Stimulated activated CD8-positive, alpha-beta memory T cell treated with anti-CD3 and anti-CD28 coated beads, Interleukin-2, amount 100 ng/mL, for 1 hour (primary cell): ENCODE measurements at places on chromosomes 6 and 20.

- DNase-seq, result no peak
These were observed 359.4 kb downstream of the EPHA7 start for GRCh38 chr6:93059911-93060310.

DNA sequence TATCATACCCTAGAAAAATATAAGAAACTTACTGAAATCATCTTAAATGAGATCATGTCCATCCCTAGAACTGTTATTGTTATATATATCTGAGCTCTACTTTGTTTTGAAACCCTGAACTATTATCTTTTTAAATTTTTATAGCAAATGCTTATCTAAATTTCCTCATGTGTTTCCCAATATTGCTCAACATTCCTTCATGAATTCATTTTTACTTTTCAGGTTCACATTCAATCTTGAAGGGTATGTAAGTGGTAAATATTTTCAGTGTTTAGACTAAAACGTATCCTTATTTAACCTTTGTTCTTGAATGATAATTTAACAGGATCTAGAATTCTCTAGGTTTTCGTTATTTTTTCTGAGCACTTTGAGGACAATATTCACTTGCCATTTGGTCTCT lies 23.9 kb downstream of the PDE7B start:
- DNase-seq, result no peak

GRCh38 chr6:140857739-140858380 lies 1274.9 kb upstream of the GJE1 start:
- DNase-seq, result no peak

DNA sequence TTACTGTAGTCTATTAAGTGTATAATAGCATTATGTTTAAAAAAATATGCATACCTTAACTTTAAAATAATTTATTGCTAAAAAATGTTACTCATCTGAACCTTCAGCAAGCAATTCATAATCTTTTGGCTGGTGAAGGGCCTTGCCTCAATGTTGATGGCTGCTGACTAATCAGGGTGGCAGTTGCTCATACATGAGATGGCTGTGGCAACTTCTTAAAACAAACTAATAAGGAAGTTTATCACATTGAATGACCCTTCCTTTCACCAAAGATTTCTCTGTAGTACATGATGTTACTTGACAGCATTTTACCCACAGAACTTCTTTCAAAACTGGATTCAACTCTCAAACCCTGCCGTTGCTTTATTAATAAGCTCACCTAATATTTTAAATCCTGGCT lies 84.0 kb downstream of the TASP1 start:
- DNase-seq, result no peak

DNA sequence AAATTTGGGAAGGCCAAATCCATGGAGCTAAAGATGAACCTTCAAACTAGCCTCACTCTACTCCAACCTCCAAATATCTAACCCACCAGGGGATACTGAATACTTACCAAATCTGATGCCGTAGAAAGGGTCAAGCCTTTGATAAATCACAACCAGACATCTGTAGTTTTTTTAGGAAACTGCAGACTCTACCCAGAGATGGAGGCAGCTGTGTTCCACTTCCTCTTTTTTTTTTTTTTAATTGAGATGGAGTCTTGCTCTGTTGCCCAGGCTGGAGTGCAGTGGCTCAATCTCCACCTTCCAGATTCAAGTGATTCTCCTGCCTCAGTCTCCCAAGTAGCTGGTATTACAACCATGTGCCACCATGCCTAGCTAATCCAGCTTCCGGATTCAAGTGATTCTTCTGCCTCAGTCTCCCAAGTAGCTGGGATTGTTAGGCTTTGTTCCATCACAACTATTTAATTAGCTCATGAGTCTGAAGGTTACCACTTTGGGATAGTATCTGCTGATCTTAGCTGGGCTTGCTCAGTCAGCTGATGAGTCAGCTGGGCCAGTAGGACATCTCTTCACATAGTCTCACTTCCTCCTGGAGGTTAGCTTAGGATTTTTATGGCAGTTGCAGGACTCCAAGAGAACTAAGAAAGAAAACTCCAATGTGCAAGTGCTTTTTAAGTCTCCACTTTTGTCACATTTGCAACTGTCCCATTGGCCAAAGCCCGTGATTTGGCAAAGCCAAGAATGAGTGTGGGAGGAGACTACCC lies 13.3 kb downstream of the FRK start:
- no peak for DNase-seq

GRCh38 chr20:52093575-52093974 lies 98.0 kb downstream of the ZFP64 start:
- DNase-seq, result no peak

DNA sequence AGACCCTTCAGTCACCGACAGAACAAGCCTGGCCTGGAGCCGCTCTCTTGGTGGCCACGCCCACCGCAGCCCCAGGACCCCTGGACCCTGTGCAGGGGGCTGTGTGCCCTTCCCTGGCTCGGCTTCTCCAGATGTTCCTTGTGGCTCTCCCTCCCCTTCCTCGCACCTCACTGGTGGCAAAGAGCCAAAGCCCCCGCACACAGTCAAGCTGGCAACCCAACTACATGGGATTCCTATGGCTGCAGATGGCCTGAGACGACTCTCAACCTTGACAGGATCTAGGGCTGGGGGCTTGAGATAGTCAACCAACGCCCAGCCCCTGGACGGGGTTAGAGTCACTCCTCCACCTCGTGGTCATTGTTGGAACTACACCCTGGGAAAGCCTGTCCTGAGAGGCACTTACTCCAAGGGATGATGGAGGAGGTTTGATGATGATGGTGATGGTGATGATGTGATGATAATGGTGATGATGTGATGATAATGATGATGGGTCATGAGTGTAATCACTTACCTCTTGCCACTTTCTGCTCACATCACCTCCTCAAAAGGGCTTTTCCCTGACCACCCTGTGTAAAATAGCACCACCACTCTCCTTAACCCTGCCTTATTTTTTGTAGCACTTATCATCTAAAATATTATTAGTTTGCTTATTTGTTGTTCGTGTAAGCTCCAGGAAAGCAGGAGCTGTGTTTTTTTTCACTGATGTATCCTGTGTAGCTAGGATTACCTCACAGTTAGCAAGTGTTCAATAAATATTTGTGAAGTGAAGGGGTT lies 278.4 kb downstream of the LRFN2 start:
- peak; percentile 6 for DNase-seq

DNA sequence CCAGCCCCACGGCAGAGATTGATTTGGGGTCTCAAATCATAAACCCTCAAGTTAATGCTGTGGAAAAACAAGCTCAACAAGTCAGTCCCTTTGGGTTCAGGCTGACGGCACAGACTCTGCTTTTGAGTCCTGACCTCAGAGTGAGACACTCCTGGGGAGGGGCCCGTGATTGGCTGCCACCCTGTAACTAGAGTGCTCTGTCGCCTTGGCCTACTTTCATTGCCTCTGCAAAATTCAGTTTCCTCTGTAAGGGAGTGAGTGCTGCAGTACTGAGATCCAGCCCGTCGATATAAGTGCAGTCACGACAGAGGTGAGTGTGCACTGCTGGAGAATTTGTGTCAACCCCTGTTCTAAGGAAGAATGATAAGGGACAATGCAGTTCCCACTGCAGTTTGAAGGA lies 105.6 kb downstream of the ANKS1A start:
- DNase-seq, result no peak

DNA sequence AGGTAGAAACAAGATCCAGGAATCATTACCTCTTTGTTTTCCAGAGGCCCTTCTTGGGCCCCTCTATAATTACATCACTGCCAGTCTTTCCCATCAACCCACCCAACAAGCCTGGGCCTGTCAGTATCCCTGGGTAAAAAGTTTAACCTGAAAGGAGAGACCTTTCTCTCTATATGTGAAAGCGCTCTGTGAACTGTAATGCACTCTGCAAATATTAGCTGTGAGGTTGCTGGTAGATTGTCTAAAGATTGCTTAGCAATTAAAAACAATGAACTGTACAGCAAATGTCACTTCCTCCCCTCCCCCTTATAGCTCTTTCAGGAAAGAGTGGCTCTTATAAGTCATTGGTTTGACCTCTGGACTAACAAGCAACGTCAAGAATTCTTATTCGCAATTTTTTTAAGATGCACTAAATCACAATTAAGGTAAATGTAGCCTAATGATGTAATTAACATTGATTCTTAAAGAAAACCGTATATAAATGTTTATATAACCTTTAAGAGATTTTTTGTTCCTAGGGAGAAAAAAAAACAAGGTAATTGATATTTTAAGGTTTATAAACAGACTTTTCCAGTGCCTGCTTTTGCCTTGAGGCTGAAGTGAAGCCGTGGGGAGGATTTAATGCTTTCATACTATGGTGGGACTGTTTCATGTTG lies 18.4 kb downstream of the ECT2L start:
- no peak for DNase-seq

- DNase-seq, result no peak
These were observed 25.3 kb downstream of the NOL4L start for GRCh38 chr20:32559753-32560380.

GRCh38 chr20:37396416-37397075 lies 50.6 kb downstream of the SRC start:
- no peak for DNase-seq

DNA sequence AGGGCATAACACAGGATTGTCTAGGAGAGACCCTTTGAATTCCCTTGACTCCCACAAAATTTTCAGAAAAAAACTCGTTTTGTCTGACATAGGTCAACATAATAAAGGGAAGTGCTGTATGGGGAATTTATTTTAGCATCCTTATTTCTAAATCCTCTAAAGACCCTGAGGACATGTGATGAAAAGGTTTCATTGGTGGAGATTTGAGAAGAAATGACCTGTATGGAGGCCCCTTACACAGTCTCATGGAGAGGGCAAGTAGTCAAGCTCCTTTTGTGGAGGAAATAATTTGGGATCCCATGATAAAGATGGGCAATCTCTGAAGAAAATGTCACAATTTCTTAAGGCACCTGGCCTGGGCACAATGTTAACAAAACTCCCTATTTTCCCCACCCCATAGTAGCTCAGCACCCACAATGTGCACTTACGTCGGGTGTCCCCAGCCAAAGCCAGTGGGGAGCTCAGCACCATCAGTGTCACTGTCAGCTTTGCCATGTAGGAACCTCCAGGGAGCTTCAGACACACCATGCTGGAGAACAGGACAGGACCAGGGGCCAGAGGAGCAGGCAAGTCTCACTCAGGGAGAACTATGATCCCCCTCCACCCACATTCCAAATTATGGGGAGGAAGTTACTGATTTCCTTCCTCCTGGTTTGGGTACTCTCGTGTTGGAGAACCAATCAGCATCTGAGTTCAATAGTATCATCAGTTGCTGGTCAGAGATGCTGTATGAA lies at the start of gene HLA-DRB5:
TSS of gene HLA-DRB5 (minus strand) at position 591 of the 734 bp plus-strand sequence. CDS start at position 528, 63 bp downstream.
- no peak for DNase-seq

- no peak for DNase-seq
These were observed 5.4 kb upstream of the KCNQ5 start for GRCh38 chr6:72616406-72617015.

- no peak for DNase-seq
These were observed 203.9 kb downstream of the PHF3 start for GRCh38 chr6:63839485-63839884.

GRCh38 chr6:57469072-57469471 lies 151.6 kb downstream of the PRIM2 start:
- DNase-seq, result no peak

DNA sequence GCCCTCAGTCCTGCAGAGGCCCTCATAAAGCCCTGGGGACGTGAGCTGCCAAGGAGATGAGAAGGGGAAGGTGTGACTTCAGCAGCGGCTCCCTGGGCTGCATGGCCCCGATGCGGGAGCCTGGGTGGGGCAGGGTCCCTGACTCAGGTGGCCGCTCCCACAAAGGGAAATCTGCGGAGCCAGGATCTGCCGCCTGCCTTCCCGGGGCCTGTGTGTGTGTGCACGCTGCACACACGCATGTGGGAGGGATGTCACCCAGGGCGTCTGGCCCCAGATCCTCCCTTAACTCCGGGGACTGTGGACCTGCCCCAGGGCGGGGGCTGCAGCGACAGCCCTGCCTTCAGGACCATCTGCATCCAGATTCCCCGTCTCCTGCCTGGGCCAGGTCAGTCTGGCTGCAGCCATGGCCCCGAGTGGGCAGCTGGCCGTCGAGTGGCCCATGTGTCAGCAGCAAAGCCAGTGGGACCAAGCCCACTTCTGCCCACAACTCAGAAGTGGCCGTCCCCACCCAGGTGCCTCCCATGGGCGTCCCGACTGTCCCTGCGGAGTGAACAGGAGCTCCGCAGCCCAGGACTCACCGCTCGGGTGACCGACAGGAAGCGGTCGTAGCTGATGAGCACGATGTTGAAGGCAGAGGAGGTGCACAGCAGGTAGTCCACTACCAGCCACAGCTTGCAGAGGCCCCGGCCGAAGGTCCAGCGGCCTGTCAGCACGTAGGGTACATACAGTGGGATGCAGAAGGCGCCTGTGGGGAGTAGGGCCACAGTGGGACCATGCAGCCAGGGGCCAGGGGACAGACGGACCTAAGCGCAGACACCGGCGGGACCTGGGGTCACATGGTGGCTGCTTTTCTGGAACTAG lies 1.9 kb downstream of the HRH3 start:
- no peak for DNase-seq

DNA sequence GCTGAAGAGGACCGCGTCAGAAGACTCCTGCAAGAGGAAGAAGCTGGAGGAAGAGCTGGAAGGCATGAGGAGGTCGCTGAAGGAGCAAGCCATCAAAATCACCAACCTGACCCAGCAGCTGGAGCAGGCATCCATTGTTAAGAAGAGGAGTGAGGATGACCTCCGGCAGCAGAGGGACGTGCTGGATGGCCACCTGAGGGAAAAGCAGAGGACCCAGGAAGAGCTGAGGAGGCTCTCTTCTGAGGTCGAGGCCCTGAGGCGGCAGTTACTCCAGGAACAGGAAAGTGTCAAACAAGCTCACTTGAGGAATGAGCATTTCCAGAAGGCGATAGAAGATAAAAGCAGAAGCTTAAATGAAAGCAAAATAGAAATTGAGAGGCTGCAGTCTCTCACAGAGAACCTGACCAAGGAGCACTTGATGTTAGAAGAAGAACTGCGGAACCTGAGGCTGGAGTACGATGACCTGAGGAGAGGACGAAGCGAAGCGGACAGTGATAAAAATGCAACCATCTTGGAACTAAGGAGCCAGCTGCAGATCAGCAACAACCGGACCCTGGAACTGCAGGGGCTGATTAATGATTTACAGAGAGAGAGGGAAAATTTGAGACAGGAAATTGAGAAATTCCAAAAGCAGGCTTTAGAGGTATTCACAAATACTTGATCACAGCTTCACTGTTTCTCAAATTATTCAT lies 8.9 kb upstream of the SNRNP48 start:
- DNase-seq, result no peak

GRCh38 chr6:152896923-152897322 lies 85.9 kb downstream of the FBXO5 start:
- DNase-seq, result no peak
